ENCODE measurements at places on chromosomes 13 and 19.

DNA sequence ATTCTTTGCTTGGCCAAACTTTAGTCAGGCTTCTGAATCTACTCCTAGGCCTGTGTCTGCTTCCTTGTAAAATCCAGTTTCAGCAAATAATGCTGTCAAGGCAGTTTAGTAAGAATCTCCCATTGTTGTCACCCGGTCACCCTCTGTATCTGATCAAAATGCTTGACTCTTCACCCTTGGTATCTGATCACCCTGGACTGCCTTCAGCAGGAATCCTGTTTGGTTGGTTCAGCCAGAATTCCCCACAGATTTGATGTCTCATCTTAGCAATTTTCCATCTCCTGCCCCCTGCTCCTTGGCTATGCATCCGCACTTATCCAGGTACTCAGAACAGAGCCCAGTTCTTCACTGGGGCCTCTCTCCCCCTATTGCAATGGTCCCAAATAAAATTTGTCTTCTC lies 172.4 kb upstream of the UBL3 start:
- no peak for DNase-seq

DNA sequence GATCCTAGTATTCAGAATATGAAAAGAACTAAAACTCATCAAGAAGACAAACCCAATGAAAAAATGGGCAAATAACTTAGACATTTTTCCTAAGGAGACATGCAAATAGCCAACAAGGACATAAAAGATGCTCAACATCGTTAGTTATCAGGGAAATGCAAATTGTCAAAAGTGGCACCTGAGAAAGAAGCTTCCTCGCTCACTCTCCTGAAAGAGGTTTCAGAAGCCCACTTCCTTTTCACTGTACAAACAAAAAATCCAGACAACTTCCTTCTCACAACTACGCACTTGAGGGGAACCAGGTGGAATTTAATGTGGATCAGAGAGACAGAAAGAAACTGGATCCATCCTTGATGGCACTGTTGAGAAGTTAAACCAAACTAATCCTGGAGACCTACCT lies 41.5 kb downstream of the KLF12 start:
- no peak for DNase-seq

DNA sequence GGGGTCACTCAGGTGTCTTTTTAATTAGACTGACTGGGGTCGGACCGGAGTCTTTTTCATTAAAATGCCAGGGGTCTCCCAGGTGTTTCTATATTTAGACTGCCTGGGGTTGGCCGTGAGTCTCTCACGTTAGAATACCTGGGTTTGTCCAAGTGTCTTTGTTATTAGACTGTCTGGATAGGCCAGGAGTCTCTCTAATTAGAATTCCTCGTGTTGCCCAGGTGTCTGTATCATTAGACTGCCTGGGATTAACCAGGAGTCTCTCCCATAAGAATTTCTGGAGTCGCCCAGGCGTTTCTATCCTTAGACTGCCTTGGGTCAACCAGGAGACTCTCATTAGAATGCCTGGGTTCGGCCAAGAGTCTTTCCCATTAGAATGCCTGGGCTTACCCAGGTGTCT lies 1445.7 kb downstream of the UQCRFS1 start:
- DNase-seq, result no peak

GRCh38 chr13:107296804-107297203 lies 728.9 kb upstream of the ARGLU1 start:
- DNase-seq, result no peak

DNA sequence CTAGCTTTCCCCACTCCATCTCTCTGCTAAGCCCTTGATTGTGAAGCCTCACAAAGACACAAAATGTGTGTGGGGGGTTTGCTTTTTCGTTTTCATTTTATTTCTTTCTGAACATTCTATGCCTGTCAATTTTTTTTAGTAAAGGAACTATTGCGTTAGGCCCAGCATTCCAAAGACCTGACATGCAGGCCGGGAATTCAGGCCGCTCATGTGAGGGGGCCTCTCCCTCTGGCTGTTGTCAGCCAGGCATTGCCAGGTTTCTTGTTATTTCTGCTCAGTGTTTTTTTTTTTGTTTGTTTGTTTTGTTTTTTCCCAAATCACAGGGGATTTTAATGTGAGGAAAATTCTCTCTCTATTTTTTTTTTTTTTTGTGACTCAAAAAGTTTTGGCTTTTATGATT lies 10.3 kb upstream of the MEDAG start:
- peak; percentile 60 for DNase-seq

- no peak for DNase-seq
Observed at GRCh38 chr13:111853721-111854120, 213.2 kb upstream of the SOX1 start.

GRCh38 chr13:40996426-40997092 lies 22.6 kb downstream of the ELF1 start:
- no peak for DNase-seq

GRCh38 chr19:1259876-1260748 lies 9.0 kb upstream of the CIRBP start:
- no peak for DNase-seq

DNA sequence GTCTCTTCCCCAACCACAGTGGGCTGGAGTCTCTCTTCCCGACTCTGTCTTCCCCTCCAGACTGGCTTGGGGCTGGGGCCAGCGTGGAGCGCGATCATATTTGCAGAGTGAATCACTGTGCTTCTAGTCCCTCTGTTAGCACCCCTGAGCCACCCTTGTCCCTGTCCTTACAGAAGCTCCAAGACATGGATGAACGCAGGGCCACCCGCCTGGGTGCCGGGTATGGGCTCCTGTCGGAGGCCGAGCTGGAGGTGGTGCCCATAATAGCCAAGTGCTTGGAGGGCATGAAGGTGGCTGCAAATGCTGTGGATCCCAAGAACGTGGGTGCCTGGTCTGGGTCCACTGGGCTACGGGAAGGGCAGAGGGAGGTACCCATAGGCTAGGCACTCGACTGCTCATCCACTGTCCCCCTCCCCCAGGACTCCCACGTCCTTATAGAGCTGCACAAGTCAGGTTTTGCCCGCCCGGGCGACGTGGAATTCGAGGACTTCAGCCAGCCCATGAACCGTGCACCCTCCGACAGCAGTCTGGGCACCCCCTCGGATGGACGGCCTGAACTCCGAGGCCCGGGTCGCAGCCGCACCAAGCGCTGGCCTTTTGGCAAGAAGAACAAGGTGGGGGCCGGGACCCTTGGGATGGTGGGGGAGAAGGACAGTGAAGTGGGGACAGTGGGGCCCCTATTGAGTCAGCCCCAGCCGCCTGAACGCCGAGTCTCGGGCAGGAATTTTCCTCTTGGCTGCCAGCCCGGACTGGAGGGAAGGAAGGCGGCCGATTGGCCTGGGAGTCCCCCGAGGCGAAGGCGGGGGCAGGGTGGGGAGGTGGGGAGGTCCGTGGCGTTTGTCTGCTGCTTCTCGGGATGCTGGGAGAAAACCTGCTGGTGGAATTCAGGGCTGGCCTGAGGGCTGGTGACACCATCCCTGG lies 5.2 kb downstream of the TRIP10 start:
- DNase-seq, result peak; percentile 68

GRCh38 chr13:46575301-46575771 lies 22.4 kb downstream of the LRCH1 start:
- no peak for DNase-seq

DNA sequence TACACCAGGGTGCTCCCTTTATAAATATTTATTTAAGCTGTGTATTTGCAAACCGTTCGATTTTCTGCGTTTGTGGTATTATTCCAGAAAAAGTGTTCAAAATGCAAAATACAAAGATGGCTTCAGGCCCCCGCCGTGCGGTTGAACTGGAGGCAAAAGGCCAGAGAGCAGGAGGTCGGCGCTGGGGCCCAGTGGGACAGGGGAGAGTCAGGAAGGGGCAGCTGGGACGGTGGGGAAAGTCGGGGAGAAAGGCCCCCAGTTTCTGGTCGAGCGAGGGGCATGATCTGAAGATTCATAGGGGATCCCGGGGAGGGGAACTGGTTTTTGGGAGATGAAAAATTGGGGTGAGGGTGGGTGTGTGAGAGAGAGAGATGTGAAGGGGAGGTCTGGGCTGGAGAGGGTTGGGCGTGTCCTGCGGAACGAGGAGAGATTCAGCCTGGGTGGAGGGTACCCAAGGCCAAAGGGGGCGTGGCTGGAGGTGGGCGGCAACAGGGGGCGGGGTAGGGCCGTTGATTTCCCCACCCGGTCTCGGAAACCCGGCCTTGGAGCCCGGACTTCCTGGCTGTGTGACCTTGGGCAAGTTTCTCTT lies 678 bp downstream of the ISOC2 start:
- DNase-seq, result peak; percentile 71

- DNase-seq, result peak; percentile 14
Observed at GRCh38 chr19:1725100-1726064, 27.9 kb upstream of the ONECUT3 start.

DNA sequence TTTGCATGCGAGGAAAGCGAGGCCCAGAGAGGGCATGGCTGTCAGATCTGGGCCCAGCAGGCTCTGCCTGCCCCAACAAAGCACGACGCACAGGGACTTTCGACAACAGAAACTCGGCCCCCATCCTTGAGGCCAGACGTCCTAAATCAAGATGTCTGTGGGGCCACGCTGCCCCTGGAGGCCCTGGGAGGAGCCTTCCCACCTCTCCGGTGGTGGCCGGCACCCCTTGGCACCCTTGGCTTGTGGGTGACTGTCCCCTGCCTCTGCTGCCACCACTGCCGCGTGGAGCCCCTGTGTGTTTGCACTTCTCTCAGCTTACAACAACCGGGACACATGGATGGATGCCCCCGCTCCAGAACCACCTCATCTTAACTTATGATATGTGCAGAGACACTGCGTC lies 4.4 kb downstream of the WDR18 start:
- no peak for DNase-seq

DNA sequence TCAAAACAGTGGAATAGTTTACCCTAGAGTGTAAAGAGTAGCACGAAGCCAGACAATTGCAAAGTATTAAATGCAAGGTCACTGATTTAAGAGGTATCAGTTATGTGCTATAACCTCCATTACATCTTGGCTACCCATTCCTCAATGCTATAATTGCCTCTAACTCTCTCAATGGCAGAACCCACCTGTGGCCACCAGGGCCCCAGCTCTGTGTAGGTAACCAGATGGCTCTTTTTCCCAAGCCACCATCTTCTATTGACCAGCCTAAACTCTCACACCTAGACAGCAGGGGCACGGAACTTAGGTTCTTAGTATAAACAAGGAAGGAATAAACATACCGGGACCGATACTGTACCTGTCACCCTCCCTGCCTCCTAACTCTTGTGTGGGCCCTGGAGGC lies 277.6 kb downstream of the PCDH9 start:
- DNase-seq, result no peak

GRCh38 chr19:33701565-33701964 lies 79.8 kb downstream of the CHST8 start:
- no peak for DNase-seq
